Right lung (tissue), 10 donors: ENCODE measurements at places on chromosomes 1 and 21.

- no peak for DNase-seq
Measured at GRCh38 chr1:195958131-195958530, 650.1 kb downstream of the KCNT2 start.

DNA sequence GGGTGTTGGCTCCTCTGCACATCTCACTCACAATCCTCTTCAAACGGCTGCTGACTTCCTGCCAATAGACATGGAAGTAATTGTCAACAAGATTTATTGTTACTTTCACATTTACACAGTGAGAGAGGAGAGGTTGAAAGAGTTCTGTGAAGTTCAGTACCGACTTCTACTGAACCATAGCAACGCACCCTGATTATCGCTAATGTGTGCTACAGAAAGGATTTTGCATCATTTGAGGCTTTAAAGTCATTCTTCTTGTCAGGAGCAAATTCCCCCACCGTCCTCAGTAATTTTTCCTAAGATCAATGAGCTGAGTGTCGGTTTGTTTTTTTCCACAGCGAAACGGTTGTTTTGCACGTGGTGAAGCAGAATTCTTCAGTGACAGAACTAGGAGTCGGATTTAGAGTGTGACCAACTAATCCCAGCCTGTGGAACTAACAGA is 361.0 kb downstream of the ADGRL2 start:
- DNase-seq = peak; percentile 35

- DNase-seq = no peak
Measured at GRCh38 chr21:32728456-32728839, 635 bp upstream of the SYNJ1 start.

DNA sequence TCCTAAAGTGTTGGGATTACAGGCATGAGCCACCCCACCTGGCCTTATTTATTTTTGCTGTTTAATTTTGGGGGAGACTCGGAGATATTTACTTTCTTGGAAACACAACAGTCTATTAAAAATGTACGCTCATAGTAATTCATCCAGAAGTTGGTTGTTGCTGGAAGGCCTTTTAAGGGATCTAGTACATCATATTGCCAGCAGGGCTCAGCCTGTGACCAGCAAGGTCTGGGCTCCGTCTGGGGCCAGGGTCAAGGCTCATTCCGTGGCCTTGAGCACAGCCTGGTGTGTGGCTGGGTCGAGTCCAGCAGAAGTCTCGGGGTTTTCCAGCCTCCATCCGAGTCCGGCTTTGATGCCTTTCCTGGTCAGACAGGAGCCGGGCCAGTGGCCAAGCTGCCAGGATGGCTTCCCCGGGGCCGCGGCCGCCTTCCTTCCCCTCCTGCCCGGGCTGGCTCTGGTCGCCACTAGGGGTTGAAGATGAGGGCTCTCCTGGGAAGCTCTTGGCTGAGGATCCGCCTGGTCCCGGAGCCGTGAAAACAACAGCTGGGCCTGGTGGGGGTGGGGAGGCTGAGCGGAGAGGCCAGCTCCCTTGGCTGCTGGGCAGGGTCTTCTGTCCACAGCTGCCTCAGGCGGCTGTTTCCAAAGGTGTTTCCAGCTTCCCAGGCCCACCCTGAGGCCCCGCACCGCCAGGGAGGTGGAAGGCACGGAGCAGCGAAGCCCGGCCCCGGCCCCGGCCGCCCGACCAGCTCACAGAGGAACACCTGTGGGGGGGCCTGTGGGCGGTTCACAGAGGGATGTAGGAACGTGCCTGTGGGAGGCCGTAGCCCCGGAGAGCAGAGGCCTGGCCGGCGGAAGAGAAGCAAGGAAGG is 5.1 kb upstream of the VWA1 start:
- peak; percentile 87 for DNase-seq

GRCh38 chr1:162134646-162135045 is 65.2 kb downstream of the NOS1AP start:
- DNase-seq = no peak

GRCh38 chr1:232393444-232394146 is 236.3 kb downstream of the SIPA1L2 start:
- no peak for DNase-seq
